ENCODE measurements at places on chromosomes 7 and 10. TPM values are rescaled to one million over a fixed set of nuclear protein-coding genes. Genes with fewer than 3 reads are reported as not detected.
A peak's percentile ranks its signal among the peaks of the same experiment; 100 is the strongest.

GRCh38 chr10:56622335-56622973 lies 261.4 kb upstream of the ZWINT start:
- H3K27ac ChIP-seq = peak overlapping the region; percentile 49
- no peak overlapping the region for H3K4me3 ChIP-seq
- H3K4me1 ChIP-seq = peaks cover 19% of the 10 kb centered on the region
- DNase-seq = no peak
- H3K27me3 ChIP-seq = no peaks in the 10 kb centered on the region

DNA sequence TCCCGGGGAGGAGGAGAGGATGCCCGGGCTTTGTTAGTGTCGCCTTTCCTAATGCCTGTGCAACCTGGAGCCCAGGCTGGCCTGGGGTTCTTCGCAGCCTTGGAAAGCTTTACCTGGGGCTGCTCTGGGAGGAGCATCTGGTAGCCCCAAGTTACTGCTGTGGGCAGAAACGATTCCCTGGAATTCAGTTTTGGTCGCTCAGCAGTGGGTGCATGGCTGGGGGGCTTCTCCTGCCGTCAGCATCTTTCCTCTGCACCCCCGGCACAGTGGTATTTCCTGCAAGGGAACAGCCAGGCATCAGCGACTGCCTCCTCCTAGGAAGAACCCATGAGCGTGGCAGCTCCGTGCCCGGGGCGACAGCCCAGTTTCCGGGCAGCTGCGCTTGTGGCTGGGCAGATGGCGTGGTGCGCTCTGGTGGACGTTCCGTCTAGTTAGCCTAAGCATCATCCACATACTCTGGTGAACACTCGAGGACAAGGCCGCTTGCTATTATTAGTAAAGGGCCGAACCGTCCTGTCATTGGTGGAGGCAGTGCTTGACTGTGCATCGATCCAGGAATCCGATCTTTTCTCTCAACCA lies 107.0 kb upstream of the BTBD16 start:
- H3K27ac ChIP-seq = no peak overlapping the region
- peaks cover 21% of the 10 kb centered on the region for H3K4me1 ChIP-seq
- no peaks in the 10 kb centered on the region for H3K36me3 ChIP-seq

DNA sequence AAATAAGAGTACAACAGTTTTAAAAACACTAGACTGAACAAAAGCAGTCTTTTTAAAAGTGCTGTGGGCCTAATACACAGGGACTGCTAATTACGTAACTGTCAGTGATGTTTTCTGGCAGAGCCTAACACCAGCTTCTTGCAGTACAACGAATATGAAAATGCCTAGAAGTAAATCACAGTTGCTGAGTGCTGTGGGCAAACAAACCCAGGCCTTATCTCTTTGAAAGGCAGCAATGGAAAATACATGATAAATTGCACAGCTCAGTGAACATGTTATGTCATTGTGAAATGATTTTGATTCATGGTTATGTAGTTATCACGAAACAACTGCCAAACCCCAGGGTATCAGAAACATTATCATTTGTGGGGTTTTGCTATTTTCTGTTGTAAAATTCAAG lies 428.4 kb downstream of the GFRA1 start:
- peaks cover 6% of the 10 kb centered on the region for H3K27me3 ChIP-seq
- no peaks in the 10 kb centered on the region for H3K36me3 ChIP-seq
- H3K27ac ChIP-seq = no peak overlapping the region
- H3K4me1 ChIP-seq = no peaks in the 10 kb centered on the region
- no peak overlapping the region for H3K4me3 ChIP-seq
- peak; percentile 37 for DNase-seq

Gene IL6
- 2.9 TPM for total RNA-seq

DNA sequence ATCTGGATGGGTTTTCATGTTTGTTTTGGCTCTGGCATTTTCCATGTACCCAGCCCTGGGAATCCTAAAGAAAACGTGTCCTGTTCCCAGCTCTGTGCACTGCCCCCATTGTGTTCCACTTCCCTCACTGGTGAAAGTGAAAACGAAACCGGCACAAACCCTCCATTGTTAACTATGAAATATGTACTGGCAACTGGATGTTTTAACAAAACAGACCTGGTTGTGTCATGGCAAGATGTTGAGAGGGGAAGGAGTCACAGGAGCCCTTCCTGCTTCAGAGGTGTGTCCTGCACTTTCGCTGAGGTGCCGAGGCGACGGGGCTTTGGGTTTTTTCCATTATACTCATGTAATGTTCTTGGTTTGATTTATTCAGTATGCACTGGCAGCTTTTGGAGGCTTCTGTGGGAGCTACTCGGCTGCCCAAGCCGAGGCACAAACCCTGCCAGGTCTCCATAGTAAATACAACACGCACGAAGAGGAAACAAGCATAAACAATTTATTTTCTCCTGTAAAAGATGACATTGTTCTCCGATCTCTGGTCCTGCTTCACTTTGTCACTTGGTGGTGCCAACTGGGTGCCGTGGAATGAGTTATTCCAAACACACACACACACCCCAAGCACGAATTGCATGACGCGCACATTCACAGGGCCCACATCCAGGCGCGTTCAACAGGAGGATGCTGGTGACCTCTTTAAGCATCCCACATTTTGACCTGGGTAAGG lies 118.2 kb downstream of the CDK6 start:
- peak overlapping the region; percentile 8 for H3K4me3 ChIP-seq
- H3K4me1 ChIP-seq = peaks cover 28% of the 10 kb centered on the region
- no peaks in the 10 kb centered on the region for H3K36me3 ChIP-seq
- peak; percentile 81 for DNase-seq
- no peaks in the 10 kb centered on the region for H3K27me3 ChIP-seq
- peak overlapping the region; percentile 90 for H3K27ac ChIP-seq

- peaks cover 48% of the 10 kb centered on the region for H3K4me1 ChIP-seq
- peak overlapping the region; percentile 85 for H3K4me3 ChIP-seq
- no peak for DNase-seq
These were observed 1.0 kb downstream of the ATE1 start for GRCh38 chr10:121926671-121927317.

Gene VCL
- total RNA-seq = 24.4 TPM

Measured in body of pancreas (tissue), 4 donors.